ENCODE measurements at places on chromosomes 1 and 21.

- DNase-seq: no peak
These were observed 19.4 kb downstream of the PLEKHO1 start for GRCh38 chr1:150168960-150169601.

DNA sequence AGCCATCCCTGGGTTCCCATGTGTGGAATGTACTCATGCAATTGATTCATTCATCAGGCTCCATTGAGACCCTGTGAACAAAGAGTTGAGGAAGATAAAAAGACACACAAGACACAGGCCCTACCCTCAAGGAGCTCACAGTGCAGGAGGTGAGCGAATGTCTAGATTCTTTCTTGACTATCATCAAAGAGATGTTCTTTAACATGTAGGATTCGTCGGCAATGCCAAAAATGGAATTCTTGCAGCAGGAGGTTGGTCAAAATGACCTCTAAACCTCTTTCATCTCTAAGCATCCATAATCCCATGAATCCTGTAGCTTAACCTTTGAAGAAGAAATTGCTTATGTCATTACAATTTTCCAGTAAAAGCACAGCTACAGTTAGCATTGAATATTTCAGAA lies 27.9 kb upstream of the TTF2 start:
- no peak for DNase-seq

DNA sequence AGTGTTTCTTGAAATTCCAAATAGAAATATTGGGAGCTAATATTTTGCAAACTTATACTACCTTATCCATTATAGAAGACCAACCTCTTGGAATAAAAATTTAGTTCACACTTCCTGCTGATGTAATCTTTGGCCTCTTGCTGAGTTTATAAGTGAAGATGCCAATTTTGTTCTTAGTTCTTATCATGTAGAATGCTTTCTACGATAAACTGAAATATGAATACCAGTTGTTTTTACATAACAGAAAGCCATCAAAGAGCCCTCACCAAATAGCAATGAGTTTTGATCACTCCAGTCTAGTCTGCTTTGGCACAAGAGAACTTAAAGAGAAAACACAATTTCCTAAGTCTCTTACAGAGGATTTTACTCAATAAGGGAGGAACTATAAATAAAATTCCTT lies 89.5 kb downstream of the DENND1B start:
- DNase-seq: no peak

- DNase-seq: no peak
These were observed 7.0 kb downstream of the TDRD5 start for GRCh38 chr1:179598631-179599030.

DNA sequence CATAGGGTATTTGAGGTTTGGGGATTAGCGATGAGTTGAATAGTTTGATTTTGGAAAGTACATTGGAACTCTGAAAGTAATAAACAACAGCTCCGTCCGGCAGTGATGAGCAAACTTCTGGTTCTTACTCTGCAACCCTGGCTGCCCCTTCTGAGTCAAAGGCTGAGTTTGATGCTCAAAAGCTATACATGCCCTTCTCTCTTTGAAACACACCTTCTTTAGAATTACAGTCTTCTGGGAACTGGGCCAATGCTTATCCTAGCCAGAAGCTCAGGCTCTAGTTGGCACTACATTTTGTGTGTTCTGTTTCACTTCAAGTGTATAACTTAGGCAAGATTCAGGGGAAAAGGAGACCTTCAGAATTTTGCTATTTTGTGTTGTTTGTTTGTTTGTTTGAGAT lies 9.3 kb downstream of the AHCYL1 start:
- DNase-seq: no peak
